Stimulated activated CD4-positive, alpha-beta T cell treated with anti-CD3 and anti-CD28 coated beads, Interleukin-1b, Interleukin-23, amount 100 ng/mL, for 1 hour (primary cell): ENCODE measurements at places on chromosomes 6 and 20.

GRCh38 chr6:51617751-51618150, 469.7 kb downstream of the PKHD1 start:
- no peak for DNase-seq

DNA sequence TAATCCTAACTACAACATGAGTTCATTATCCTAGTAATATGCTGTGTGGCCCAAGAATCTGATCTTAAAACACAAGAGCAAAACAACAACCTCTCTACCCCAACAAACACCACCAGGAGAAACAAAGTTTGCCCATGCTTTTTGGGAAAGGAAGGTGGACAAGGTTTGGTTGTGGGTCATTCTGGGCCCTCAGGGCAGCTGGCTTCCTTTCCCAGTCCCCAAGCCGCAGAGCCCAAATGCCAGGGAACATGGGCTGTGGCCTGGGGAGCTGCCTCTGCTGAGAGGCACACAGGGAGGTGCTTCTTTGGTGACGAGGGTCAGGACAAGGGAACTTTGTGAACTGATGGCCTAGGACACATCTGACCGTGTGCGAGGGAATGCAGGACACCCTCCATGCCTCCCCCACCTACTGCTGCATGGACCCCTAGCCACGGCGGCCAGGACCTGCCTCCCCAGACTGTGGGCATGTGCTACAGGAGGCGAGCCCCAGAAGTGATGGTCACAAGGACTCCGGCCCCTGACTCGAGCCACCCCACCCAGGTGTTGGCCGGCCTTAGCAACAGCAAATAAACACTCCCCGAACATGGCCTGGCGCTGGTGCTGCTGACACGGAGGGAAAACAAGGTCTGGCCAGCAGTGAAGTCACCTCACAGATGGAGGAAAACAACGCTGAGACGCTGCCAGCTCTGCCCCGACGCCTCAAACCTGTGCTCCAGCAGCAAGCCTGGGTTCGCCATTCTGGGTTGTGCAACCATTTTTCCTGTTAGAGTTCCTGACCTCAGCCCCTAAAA, 55.6 kb downstream of the RRBP1 start:
- DNase-seq = no peak

GRCh38 chr6:106973018-106973835, 1.3 kb downstream of the CD24 start:
- DNase-seq = no peak

DNA sequence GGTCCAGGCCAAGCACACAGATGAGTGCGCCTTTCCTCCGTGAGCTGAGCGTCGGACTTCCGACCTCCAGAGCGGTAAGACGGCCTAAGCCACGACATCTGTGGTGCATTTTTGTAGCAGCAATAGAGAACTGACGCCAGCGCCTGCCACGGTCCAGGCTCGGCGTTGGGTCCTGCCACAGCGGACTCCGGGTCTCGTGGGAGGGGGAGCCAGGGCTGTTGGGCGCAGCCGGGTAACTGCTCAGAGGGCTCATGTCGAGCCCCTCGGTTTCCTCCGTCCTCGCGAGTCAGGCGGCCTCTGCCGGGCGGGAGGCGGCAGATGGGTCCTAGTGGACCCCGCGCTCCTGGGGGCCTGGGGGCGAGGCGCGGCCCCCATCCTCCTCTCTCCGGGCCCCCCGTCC, 216.1 kb downstream of the QKI start:
- DNase-seq = no peak

DNA sequence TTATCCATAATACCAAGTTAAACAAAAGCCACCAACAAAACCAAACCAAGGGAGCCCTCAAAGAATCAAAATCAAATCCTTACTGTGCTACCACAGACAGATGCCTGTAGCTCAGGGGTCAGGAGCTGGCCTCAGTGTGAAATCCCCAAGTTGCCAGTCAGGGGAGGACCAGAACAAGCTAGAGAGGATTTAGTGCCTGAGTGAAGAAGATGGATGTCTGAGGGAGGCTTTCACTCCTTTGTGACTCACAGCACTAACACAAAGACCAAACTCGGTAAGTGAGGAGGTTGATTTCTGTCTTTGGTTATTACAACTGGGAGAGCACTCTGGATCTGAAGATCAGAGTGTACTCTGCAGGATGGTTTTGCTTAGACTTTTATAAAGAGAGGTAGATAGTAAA, 189.9 kb upstream of the ZNF184 start:
- no peak for DNase-seq

GRCh38 chr6:149082320-149082719, 235.2 kb upstream of the TAB2 start:
- peak; percentile 68 for DNase-seq

- DNase-seq = no peak
These were observed 13.5 kb downstream of the HAO1 start for GRCh38 chr20:7926767-7927166.

- DNase-seq = no peak
These were observed 25.6 kb downstream of the NFYA start for GRCh38 chr6:41098366-41098765.

DNA sequence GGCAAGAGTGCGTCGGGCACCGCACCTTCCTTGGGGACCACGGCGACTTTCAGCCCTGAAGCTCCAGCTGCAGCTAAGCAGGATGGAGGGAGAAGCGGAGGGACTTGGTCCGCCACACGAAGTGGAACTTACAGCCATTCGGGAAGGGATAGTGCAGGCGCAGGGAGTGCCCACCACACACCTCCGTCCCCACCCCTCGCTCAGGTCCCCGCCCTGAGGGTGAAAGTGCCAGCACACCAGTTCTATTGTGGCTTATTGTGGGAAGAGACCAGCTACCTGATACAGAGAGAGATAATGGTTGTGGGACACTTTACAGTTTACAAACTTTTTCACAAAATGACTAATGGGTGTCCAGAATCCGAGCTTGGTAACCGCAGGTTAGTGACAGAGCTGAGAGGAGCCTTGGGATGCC, 76.1 kb downstream of the IRF4 start:
- no peak for DNase-seq

DNA sequence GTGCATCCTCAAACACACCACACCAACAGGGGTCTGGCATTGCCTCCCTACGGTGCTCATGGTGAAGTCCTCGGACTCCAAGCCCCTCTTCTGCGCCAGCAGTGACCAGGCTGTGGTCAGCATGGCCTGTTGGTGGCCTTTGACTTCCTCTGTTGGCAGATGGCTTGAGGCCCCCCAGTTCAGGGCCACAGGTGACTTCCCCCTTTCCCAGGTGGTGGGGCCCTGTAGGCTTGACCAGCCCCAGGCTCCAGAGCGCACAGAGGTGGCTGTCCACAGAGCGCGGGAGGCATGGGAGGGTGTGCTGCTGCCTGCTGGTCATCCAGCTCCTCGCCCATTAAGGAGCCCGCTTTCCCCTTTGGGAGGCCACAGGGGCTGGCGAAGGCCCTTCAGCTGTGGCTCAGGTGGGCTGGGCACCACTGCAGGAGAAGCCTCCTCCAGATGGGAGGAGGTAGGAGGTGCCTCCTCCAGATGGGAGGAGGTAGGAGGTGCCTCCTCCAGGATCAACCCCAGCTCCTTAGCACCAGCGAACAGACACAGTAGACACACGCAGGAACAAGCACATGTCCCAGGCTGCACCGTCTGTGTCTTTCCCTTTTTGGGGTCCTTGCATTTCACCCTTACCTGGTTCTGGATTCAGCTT, 52.1 kb upstream of the BHLHE23 start:
- DNase-seq = no peak

- no peak for DNase-seq
These were observed 54.7 kb downstream of the TRAF3IP2 start for GRCh38 chr6:111550953-111551352.

DNA sequence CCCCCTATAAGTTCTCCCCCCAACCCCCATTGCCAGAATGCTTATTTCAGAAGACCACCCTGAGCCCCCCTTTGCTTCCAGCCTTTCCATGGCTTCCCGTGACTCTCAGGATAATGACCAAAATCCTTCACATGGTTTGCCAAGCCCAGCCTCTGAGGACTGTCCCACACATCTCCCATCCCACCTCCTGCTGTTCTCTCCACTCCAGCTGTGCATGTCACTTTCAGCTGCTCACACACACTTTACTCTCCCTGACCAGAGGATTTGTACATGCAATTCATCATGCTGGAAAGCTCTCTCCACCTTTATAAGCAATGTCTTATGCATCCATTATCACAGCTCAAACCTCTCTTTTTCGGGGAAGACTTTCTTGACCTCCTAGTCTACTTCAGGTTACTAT, 164.2 kb downstream of the PRL start:
- no peak for DNase-seq

DNA sequence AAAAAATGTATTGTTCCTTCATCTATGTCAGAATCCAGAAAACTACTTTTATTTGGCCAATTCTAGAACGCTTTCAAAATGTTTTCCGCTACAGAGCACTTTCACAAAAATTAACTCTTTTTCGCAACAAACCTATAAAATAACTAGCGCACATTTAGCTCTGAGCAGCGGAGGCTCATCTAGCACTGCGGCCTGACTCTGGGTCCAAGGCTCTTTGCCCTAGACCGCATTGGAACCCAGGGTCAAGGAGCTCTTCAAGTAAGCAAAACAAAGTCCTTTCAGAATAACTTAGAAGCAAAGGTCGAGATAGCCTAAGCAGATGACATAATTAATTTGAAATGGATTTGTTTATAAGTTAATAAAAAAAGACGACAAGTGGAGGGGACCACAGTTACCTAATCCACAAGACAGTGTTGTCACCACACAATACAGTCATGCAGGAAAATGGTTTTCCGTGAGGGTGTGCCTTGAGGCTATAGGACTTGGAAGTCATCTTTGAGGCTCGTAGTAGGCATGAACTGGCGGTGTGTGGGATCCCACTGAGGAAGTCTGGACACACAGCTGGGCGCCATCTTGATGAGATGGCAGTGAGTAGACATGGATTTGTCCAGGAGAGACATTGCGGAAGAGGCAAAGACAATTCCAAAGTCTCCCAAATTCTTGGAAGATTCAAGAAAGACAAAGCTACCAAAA, 29.2 kb upstream of the IRF4 start:
- no peak for DNase-seq

- DNase-seq = no peak
These were observed 570.0 kb downstream of the MMUT start for GRCh38 chr6:48893048-48893447.
